ENCODE measurements at places on chromosomes 7 and 10. TPM values are rescaled to one million over a fixed set of nuclear protein-coding genes. Genes with fewer than 3 reads are reported as not detected.
A peak's percentile ranks its signal among the peaks of the same experiment; 100 is the strongest.

- DNase-seq = no peak
- H3K4me3 ChIP-seq = no peak overlapping the region
- H3K27me3 ChIP-seq = no peaks in the 10 kb centered on the region
- peaks cover 71% of the 10 kb centered on the region for H3K36me3 ChIP-seq
Observed at GRCh38 chr10:93357680-93358079, 124.5 kb downstream of the MYOF start.

GRCh38 chr10:101597091-101597900, 9.2 kb downstream of the DPCD start:
- DNase-seq = no peak
- no peaks in the 10 kb centered on the region for H3K36me3 ChIP-seq
- H3K4me1 ChIP-seq = peaks cover 23% of the 10 kb centered on the region
- no peaks in the 10 kb centered on the region for H3K27me3 ChIP-seq
- H3K4me3 ChIP-seq = no peak overlapping the region

DNA sequence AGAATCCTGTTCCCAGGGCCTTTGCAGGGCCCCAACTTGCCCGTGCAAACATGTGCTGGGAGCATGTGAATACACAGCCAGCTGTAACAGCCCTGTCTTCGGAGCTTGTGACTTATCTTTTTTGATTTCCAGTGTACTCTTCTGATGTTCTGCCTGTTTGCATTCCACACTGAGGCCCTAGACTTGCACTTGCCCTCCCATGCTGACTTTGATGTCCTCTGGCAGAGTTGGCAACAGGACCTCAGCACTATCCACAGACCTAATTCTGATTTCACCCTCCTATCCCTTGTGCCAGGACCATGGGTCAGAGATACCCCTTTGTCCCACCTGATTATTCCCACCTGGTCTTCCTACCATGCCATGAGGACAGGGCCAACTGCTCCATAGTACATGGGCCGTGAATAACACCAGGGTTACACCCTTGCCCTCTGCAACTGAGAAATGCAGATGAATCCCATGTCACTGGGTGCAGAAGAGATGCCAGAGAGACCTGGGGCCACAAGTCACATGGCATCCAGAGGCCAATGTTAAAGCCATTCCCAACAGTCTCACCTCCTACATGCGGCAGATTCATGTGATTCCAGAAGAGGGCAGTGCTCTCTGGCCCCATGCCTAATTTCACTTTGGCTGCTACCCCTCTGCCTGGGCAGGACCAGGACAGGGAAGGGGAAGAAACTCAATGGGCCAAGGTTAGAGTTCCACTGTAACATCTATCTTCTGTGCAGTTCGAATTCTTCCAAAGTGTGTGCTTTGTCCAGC, 43.0 kb downstream of the SCRN1 start:
- peak overlapping the region; percentile 30 for H3K27ac ChIP-seq
- no peaks in the 10 kb centered on the region for H3K27me3 ChIP-seq
- peaks cover 12% of the 10 kb centered on the region for H3K4me1 ChIP-seq

DNA sequence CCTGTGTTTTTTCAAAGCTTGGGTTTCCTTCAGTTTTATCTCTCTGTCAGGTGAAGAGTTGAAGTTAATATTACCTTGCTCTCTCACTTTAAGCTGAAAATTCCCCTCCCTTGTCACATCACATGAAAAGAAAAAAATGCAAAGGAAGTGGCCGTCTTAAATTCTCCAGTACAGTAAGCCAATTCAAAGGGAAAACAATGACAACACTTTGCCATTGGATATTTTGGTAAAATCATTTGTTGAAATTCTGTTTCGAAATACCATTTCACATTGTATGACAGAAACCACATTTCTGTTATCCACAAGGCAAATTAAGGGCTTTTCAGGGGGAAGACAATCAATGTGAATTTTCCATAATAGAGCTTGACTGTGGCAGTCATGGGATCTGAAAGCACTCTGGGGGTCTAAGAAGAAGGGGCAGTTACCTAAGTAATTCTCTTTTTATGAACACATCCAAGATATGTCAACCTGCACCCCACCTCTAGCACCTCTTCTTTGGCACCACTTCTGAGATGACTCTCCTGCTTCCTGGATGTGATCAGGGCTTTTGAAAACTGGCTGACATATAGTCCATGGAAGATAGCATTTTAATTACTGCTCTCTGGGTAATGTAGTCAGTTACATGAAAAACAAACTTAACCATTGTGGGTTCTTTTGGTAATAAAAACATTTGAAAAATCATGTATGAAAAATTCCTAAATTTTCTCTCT, 63.8 kb downstream of the ENTPD1 start:
- DNase-seq = no peak
- no peaks in the 10 kb centered on the region for H3K27me3 ChIP-seq
- H3K27ac ChIP-seq = peak overlapping the region; percentile 22

DNA sequence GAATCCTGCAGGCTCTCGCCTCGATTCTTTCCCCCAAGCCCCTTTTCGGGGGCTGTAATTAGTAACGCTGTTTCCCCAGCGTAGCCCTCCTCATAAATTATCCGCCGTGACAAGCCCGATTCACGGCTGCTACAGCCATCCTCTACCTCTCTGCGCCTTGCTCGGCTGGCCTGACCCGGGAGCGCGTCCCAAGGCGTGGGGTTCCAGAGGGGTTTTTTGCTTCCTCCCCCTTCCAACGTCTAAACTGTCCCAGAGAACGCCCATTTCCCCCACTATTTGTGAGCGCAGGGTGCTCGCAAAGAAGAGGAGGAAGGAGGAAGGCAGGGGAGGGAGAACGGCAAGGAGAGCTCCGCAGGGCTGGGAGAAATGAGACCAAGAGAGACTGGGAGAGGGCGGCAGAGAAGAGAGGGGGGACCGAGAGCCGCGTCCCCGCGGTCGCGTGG, 880 bp downstream of the HOXA5 start:
- H3K4me1 ChIP-seq = peaks cover 43% of the 10 kb centered on the region
- H3K4me3 ChIP-seq = peak overlapping the region; percentile 64
- DNase-seq = no peak

GRCh38 chr10:94500063-94500462, 45.5 kb upstream of the HELLS start:
- no peak for DNase-seq
- H3K27me3 ChIP-seq = no peaks in the 10 kb centered on the region
- peaks cover 3% of the 10 kb centered on the region for H3K4me1 ChIP-seq

DNA sequence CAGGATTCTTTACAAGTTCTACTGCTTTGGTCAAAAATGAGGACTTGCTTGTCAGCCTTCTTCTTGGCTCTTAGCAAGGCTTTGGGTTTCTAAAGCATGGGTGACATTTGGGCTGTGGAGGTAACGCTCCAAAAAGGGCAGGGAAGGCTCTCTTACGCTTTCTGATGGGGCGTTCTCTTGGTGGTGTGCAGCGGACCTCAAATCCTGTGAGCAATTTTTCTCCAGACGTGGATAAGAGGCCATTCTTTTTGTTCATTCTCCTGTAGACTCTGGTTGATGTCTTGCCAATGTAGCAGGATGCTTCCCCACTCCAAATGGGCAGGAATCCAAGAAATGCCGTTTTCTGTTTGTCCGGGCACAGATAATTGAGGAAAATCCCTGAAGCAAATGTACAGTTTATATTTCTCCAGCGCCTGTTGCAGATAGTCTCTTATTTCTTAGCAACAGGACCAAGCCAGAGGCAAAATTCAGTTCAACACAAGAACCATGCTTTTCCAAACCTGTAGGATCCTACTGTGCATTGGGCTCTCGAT, 138.4 kb upstream of the NFE2L3 start:
- no peaks in the 10 kb centered on the region for H3K4me1 ChIP-seq
- H3K4me3 ChIP-seq = no peak overlapping the region

GRCh38 chr7:85019778-85020177, 167.1 kb downstream of the SEMA3D start:
- H3K4me3 ChIP-seq = no peak overlapping the region
- no peaks in the 10 kb centered on the region for H3K4me1 ChIP-seq
- no peak overlapping the region for H3K27ac ChIP-seq
- H3K27me3 ChIP-seq = no peaks in the 10 kb centered on the region

GRCh38 chr7:107850216-107850615, 40.8 kb upstream of the DLD start:
- no peak overlapping the region for H3K4me3 ChIP-seq
- no peak for DNase-seq
- H3K27ac ChIP-seq = no peak overlapping the region
- peaks cover 4% of the 10 kb centered on the region for H3K27me3 ChIP-seq

DNA sequence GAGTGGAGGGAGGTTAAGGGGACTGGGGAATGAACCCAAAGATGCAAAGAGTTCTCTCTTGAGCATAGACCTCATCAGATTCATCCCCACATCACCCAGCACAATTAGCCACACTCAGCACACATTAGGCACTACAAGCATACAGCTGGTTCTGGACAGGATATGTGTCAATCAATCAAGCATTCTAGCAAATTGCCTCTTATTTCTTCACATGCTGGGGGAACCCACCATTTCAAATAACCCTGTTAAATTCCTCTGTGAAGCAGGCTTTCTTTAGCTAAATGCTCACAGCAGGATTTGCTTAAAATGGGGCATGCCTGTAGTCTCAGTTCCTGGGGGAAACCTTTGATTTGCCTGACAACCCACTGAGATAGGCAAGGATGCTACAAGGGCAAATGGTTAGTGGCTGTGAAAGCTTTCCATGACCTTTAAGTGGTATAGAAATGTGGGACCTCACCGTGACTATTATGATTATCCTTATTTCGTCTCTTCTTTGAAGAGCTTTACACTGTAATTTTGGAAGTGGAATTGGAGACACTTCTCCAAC, 193.4 kb upstream of the ZMIZ1 start:
- H3K36me3 ChIP-seq = no peaks in the 10 kb centered on the region
- H3K27me3 ChIP-seq = no peaks in the 10 kb centered on the region
- no peak overlapping the region for H3K27ac ChIP-seq
- H3K4me3 ChIP-seq = no peak overlapping the region

- H3K27ac ChIP-seq = peak overlapping the region; percentile 72
- peaks cover 16% of the 10 kb centered on the region for H3K4me1 ChIP-seq
- H3K4me3 ChIP-seq = no peak overlapping the region
- H3K27me3 ChIP-seq = peaks cover 6% of the 10 kb centered on the region
Observed at GRCh38 chr7:141533149-141533949, 17.9 kb upstream of the AGK start.

GRCh38 chr7:131183611-131184119, 144.0 kb upstream of the MKLN1 start:
- H3K27ac ChIP-seq = no peak overlapping the region
- H3K36me3 ChIP-seq = no peaks in the 10 kb centered on the region
- H3K4me1 ChIP-seq = peaks cover 22% of the 10 kb centered on the region
- H3K4me3 ChIP-seq = no peak overlapping the region
- no peaks in the 10 kb centered on the region for H3K27me3 ChIP-seq
- no peak for DNase-seq

DNA sequence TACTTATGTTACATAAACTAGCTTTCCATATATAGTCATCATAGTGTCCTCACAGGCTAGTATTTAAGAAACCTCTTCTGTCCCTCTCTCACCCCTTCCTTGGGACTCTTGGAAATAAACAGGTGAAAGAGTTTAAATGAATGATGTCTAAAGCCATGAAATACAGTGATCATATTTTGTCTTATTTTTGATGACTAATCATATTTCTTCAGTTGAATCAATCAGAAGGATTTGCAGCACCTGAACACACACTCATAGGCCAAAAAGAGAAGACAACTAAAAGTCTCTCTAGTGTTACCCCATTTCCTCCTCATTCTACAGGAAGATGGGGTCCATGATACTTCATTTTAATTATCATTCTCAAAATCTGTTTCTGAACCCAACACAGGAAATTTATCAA, 8.6 kb upstream of the ATAD1 start:
- no peaks in the 10 kb centered on the region for H3K36me3 ChIP-seq
- H3K27me3 ChIP-seq = no peaks in the 10 kb centered on the region
- peaks cover 10% of the 10 kb centered on the region for H3K4me1 ChIP-seq
- no peak for DNase-seq
- H3K4me3 ChIP-seq = no peak overlapping the region
- no peak overlapping the region for H3K27ac ChIP-seq

- no peak overlapping the region for H3K4me3 ChIP-seq
- DNase-seq = no peak
- no peaks in the 10 kb centered on the region for H3K27me3 ChIP-seq
- H3K36me3 ChIP-seq = peaks cover 4% of the 10 kb centered on the region
- H3K27ac ChIP-seq = no peak overlapping the region
Observed at GRCh38 chr10:112546474-112546873, 99.5 kb downstream of the VTI1A start.

- peaks cover 4% of the 10 kb centered on the region for H3K27me3 ChIP-seq
- H3K27ac ChIP-seq = no peak overlapping the region
- H3K4me3 ChIP-seq = no peak overlapping the region
- H3K36me3 ChIP-seq = no peaks in the 10 kb centered on the region
- H3K4me1 ChIP-seq = peaks cover 34% of the 10 kb centered on the region
Observed at GRCh38 chr10:6049031-6049400, 13.2 kb downstream of the IL2RA start.

GRCh38 chr10:126421756-126422256, 33.5 kb upstream of the ADAM12 start:
- H3K4me3 ChIP-seq = no peak overlapping the region
- H3K36me3 ChIP-seq = no peaks in the 10 kb centered on the region
- H3K4me1 ChIP-seq = no peaks in the 10 kb centered on the region
- H3K27me3 ChIP-seq = peaks cover 20% of the 10 kb centered on the region
- DNase-seq = no peak
- no peak overlapping the region for H3K27ac ChIP-seq

GRCh38 chr7:49159536-49159935, 235.2 kb downstream of the CDC14C start:
- no peak overlapping the region for H3K4me3 ChIP-seq
- H3K4me1 ChIP-seq = no peaks in the 10 kb centered on the region
- H3K27me3 ChIP-seq = no peaks in the 10 kb centered on the region
- H3K27ac ChIP-seq = no peak overlapping the region
- no peaks in the 10 kb centered on the region for H3K36me3 ChIP-seq

GRCh38 chr10:9390516-9390915, 1336.0 kb downstream of the GATA3 start:
- H3K4me1 ChIP-seq = no peaks in the 10 kb centered on the region
- DNase-seq = no peak
- H3K4me3 ChIP-seq = no peak overlapping the region
- H3K27ac ChIP-seq = no peak overlapping the region
- no peaks in the 10 kb centered on the region for H3K36me3 ChIP-seq
- H3K27me3 ChIP-seq = no peaks in the 10 kb centered on the region

The CNNM1 gene
- total RNA-seq = 0.19 TPM

The ZNF853 gene
- 15.0 TPM for total RNA-seq

The MYH16 gene
- not detected for total RNA-seq

The CYP3A5 gene
- not detected for total RNA-seq

The UTF1 gene
- not detected for total RNA-seq

The HTR5A gene
- total RNA-seq = not detected

The SLC29A4 gene
- 3.7 TPM for total RNA-seq

Measured in left ventricle myocardium inferior (tissue), 1 donor.